ENCODE measurements at places on chromosomes 12 and 14.

DNA sequence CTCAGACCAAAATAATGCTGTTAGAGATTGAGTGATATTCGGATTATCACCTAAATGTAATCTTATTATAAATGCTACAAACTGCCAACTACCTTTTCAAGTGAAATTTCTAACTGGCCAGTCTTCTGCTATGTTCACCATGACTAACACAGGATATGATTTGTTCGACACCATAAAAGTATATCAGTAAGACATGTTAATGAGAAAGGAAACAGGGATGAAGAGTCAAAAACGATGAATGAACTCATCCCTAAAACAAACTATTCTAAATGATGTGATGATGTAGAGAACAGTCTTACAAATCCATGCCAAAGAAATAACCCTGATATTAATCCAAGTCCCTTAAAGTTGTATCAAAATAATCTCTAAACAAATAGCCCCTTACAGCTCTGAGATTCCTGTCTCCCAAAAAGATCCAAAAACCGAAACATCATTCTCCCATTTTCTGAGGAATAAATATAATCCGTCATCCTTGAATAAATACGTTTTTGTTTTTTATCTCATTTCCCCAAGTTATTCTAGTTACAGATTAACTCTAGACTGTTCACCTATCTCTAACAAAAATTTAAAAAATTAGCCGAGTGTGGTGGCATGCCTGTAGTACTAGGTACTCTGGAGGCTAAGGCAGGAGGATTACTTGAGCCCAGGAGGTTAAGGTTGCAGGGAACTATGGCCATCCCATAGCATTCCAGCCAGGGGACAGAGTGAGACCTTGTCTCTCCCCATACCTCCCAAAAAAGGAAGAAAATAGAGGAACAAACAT lies 9.1 kb downstream of the SCAF11 start:
- no peak for DNase-seq

DNA sequence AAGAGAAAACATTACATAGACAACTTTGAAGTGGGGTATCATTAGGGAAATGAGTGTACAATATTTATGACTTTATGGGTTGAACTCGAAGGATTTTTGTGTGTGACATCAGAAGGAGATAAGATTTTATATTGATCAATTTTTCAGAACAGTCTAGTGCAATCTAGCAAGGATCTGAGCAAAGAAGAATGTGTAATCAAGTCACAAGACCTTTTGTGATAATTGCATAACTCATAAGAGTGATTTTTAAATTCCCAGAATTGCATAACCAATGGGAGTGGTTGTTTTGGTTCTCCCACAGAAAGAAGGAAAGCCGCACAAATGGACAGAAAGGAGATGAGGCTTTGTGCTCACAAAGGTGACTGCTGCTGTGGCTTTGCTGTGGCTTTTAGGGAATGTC lies 441.8 kb upstream of the FLRT2 start:
- no peak for DNase-seq

DNA sequence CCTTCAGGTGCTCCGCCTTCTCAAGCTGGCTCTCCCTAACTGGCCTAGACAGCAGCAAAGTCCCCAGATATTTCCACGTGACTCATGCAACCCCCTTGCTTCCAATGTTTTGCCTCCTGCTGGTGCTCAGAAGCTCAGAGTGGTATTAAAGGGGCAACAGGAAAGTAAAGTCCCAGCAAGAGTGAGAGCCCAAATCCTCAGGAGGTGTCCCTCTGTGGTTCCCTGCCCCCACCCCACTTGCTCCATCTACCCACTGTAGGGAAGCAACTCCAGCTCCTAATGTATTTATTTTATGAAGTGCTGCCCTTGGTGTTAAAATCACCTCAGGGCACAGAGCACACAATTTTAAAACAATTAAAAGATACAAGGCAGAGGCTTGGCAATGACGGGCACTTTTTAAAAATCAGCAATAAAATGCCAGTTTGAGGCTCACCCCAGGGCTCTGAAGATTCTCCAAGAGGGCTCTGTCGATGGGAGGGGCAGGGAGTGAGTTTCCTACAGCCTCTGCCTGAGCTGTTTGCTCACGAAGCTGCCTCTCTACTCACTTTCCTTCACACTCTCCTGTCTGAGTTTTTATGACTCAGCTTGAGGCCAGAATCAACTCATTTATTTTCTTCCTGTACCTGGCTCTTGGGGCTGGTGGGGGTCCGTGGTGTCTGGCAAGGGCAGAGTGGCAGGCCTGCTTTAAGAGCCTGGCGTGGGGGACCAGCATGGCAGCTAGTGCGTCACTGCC lies 81.9 kb upstream of the MAX start:
- DNase-seq, result no peak

GRCh38 chr12:110555577-110556406 lies 27.3 kb downstream of the PPTC7 start:
- DNase-seq, result no peak

- DNase-seq, result no peak
Observed at GRCh38 chr12:115697340-115697739, 580.2 kb downstream of the MED13L start.

GRCh38 chr12:123223241-123223668 lies 9.7 kb downstream of the MPHOSPH9 start:
- peak; percentile 73 for DNase-seq

GRCh38 chr12:115998794-115999478 lies 278.6 kb downstream of the MED13L start:
- no peak for DNase-seq

DNA sequence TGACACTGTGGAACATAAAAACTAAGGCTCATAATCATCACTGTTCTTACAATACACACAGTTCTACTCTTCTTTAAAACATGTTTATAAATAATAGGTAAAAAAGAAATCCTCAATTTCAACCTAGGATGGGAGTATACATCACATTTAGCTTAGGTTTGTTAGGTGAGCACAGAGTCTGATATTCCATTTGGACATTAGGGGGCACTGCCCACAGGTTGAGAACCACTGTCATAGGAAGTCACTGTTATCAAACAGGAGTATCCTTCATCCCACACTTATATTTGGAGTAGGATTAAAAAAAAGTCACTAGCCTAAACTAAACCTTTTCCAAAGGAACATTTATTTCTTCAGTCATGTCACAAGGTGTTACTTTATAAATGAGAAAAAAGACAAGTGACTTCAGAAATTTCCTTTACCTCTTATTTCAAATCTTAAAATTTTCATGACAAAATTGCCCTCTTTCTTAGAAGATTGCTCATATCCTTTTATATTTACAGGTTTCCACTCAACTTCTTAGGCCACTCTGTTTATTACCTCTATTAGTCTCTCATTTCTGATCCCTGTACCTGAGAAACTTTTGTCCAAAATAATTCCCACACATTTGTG lies 240.6 kb downstream of the CPNE8 start:
- no peak for DNase-seq

GRCh38 chr12:80593766-80594165 lies 113.7 kb upstream of the MYF6 start:
- no peak for DNase-seq

DNA sequence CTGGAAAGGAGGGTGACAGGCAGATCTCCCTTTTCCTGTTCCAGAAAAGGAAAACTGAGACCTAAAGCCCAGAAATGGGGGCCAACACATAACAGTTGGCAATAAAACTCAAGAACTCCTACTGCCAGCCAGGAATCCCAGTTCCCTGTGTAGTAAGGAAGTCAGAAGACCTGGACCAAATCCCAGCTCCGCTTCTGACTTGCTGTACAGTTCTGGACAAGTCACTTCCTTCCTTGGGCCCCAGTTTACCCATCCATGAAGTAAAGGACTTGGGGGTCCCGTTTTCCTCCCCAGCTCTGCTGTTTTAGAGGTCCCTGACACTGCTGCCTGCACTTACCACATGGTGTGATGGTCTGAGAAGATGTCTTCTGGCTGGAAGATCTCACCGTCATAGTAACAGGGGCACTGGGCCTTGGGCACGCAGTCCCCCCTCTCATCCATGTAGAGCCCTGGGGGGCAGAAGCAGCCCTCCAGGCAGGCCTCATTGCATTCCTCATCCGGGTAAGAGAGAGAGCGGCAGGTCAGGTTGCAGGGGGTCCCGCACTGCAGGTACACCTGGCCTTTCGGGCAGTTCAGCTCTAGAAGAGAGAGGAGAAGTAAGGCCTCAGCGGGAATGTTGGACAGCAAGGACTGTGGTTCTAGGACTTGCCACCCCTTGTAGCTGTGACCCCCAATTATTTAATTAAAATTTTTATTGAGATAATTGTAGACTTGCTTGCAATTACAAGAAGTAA lies 72.1 kb downstream of the VWF start:
- no peak for DNase-seq

GRCh38 chr14:59207506-59207933 lies 19.1 kb downstream of the DAAM1 start:
- DNase-seq, result no peak

DNA sequence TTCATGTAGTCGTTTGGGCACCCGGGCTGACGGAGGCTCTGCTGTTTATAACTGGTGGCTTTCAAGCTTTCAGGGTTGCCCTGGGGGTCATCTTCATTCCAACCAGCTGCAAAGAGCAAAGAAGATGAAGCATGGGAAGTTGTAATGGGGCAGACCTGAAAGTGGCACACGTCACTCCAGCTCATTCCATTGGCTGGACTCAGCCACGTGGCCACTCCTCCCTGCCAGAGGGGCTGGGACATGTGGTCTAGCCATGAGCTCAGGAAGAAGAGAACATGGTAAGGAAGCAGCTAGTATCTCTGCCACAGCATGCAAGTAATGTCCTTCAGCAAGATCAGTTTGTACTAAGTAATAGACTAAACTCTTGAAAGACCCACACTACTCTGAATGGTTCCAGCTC lies 51.7 kb upstream of the FERMT2 start:
- DNase-seq, result no peak

All from activated naive CD4-positive, alpha-beta T cell treated with anti-CD3 and anti-CD28 coated beads for 36 hours (primary cell).